ENCODE measurements at places on chromosomes 11 and 22. TPM values are rescaled to one million over a fixed set of nuclear protein-coding genes. Genes with fewer than 3 reads are reported as not detected.

The KRTAP5-4 gene
- not detected for polyA plus RNA-seq

The ANO3 gene
- 0.33 TPM for polyA plus RNA-seq

The TIMP3 gene
- 52.6 TPM for polyA plus RNA-seq

The TRIM48 gene
- polyA plus RNA-seq, result not detected

The DUSP8 gene
- polyA plus RNA-seq, result 16.9 TPM

The NXPE1 gene
- 0.07 TPM for polyA plus RNA-seq

The TMPRSS6 gene
- 3.8 TPM for polyA plus RNA-seq

The CD3D gene
- polyA plus RNA-seq, result 7.4 TPM
